ENCODE measurements at places on chromosomes 6 and 20. TPM values are rescaled to one million over a fixed set of nuclear protein-coding genes. Genes with fewer than 3 reads are reported as not detected.

The C6orf15 gene
- not detected for total RNA-seq

The SGK2 gene
- total RNA-seq, result 3.0 TPM

The VNN1 gene
- 0.82 TPM for total RNA-seq

The MOG gene
- total RNA-seq, result 0.16 TPM

The ACAT2 gene
- 16.2 TPM for total RNA-seq

The SFTA2 gene
- total RNA-seq, result not detected

The EPHA7 gene
- total RNA-seq, result 39.6 TPM

The TRIM31 gene
- total RNA-seq, result not detected

The OPN5 gene
- 0.33 TPM for total RNA-seq

The TFAP2C gene
- total RNA-seq, result 13.0 TPM

The HCK gene
- 4.9 TPM for total RNA-seq

The LGSN gene
- 729 TPM for total RNA-seq

The ANGPT4 gene
- 0.60 TPM for total RNA-seq

The ULBP2 gene
- 1.8 TPM for total RNA-seq

The CDC25B gene
- 35.2 TPM for total RNA-seq

The RWDD1 gene
- total RNA-seq, result 36.6 TPM

The CCN2 gene
- 93.1 TPM for total RNA-seq

The HBS1L gene
- 98.2 TPM for total RNA-seq

The ADGRB3 gene
- 45.9 TPM for total RNA-seq

The BPIFB1 gene
- total RNA-seq, result not detected

The SYNDIG1 gene
- 17.6 TPM for total RNA-seq

The BLCAP gene
- 84.0 TPM for total RNA-seq

The TPD52L1 gene
- 40.8 TPM for total RNA-seq

The TRIM40 gene
- not detected for total RNA-seq

The NMBR gene
- 0.71 TPM for total RNA-seq

All from camera-type eye (tissue), 1 donor.